ENCODE measurements at places on chromosomes 16 and 17.
A peak's percentile ranks its signal among the peaks of the same experiment; 100 is the strongest.

DNA sequence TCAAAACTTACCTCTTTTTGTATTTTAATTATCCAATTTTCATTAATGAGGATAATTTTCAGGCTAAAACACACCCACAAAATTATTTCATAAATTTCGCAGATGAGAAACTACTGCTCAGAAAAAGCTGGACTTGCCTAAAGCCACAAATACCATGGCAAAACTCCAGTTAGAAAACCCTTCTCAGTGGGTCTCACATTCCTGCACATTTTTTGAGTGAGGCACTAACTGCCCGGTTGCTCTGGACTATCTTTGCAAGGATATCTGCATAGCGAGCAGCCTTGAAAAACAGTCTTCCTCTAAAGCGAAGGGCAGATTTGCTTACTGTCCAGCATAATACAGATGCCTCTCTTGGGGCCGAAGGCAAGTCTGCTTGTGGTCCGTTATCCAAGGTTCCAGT lies 9.8 kb downstream of the MPHOSPH6 start:
- DNase-seq = no peak

DNA sequence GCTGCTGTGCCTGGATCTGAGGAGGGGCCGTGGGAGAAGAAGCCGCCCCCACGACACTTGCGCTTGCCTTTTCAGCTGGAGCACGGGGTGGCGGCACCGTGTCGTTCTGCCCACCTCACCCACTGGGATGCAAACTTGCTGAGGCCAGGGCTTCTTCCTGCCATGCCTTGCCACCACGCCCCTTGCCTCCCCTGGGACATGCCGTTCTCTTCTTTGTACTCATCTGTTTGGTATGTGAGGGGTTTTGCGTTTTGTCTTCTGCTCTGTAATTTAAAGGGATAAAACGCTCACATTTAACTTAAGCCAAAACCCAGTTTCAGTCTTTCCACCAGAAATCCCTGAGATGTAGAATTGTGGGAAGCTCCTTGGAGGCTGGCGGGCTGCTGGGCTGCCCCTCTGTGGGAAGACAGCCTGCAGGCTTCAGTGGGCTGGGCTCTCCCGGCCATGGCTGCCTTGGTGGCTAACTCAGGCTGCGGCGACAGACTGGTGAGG lies 180.2 kb downstream of the RPTOR start:
- DNase-seq = peak; percentile 35

DNA sequence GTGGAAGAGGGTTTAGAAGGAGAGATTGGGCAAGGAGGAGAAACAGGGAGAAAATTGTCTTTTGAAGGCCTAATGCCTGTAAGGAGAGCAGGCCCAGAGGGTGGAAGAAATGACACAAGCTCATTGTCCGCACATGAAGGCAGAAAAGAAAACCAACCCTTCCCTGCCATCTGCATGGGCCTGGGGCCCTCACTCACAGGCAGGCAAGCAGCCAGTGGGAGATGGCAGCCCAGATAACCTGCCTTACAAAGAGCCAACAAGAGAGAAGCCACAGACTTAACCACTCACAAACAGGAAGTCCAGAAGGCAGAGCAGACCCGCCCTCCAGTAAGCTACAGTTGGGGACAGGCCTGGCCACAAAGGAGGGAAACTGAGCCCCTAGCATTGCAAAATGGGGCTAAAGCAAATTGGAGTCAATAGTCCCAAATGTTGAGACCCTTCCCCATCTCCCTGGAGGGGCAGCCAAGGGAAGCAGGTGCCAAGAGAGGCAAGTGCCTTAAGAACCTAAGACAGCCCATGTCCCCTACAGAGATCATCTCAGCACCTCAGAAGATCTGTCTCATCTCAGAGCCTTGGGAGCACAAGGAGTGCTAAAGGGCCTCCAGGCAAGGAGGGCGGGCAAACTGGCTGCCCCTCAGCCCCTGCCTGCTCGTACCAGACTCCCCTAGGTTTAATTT lies 7.3 kb upstream of the TSPOAP1 start:
- DNase-seq = no peak

DNA sequence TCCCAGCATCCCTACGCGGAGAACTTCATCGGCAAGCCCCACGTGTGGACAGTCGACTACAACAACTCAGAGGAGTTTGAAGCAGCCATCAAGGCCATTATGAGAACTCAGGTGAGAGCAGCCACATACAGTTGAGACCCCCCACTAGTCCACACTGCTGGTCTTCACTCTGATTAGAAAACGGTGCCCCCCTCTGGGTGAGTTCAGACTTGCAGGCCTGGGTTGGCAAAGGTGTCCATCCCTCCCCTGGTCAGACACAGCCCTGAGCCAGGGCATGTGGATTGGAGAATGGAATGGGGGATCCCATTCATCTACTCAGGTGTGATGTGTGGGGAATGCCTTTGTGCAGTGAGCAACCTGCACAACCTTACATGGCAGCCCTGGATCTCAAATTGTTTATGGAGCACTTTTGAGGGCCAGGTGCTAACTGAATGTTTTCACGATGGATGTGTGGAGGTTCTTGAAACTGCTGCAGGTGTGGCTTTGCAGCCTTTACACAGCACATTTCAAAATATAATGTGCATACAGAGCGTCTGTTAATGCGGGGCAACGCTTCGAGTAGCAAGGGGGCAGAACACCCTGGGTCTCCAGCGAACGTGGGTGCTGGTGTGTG lies 72.6 kb downstream of the MGAT5B start:
- no peak for DNase-seq

GRCh38 chr16:51155199-51155607 lies 4.1 kb upstream of the SALL1 start:
- peak; percentile 16 for DNase-seq

DNA sequence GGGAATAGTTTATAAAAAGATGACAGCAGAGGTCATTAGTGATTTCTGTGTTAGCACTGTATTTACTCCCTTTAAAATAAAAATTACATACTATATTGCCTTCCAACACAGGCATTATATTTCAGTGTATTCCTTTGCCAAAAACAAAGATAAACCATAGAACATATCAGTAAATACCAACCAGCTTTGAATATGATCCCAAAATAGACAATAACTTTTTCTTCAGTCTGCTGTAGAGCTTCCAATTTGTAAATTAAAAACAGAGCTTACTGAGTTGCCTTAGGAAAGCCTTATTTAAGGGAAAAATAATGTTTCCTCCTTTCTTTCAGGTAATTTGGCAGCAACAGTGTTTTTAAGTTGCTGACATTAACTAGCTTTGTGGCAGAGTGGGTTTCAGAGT lies 352.1 kb upstream of the TBX2 start:
- DNase-seq = no peak

- no peak for DNase-seq
These were observed 9.0 kb upstream of the NKD1 start for GRCh38 chr16:50539053-50539695.

GRCh38 chr16:67200491-67200890 lies 1.6 kb downstream of the ELMO3 start:
- DNase-seq = no peak

GRCh38 chr17:27466743-27467375 lies 10.6 kb downstream of the KSR1 start:
- no peak for DNase-seq

DNA sequence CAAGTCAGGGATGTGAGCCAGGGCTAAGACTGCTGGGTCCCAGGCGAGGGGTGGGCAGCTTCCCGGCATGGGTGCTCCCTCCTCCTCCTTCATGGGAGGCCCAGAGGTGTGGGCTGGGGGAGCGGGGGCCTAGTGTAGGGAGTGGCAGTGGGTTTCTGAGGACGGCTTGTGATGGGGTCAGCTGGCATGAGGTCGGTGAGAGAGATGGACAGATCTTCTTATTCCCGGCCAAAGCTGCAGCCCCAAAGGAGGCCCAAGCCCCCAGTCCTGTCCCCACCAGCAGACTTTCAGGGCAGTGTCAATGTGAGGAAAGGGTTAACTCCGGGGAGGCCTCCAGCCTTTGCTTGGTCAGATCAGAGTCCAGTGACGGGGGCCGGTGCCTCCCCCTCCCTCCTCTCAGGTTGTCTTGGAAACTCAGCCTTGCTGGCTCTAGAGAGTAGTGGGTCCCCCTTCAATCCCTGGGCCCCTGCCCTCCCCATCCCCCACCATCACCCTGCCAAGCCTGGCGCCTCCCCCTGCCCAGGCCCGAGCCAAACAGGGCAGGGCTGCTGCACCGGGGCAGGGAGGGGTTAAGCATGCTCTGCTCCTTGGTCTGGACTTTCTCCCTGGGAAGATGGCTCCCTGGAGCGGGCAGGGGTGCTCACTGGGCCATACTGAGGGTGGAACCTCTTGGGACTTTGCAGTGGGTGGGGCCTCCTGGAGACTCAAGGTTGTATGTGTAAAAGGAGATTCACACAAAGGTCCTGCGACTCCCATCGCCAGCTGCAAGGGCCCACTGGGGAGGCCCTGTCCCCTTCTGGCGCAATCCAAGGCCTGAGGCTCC lies 12.4 kb downstream of the NAT9 start:
- no peak for DNase-seq

- no peak for DNase-seq
These were observed 14.9 kb upstream of the MRPL38 start for GRCh38 chr17:75919611-75920010.

DNA sequence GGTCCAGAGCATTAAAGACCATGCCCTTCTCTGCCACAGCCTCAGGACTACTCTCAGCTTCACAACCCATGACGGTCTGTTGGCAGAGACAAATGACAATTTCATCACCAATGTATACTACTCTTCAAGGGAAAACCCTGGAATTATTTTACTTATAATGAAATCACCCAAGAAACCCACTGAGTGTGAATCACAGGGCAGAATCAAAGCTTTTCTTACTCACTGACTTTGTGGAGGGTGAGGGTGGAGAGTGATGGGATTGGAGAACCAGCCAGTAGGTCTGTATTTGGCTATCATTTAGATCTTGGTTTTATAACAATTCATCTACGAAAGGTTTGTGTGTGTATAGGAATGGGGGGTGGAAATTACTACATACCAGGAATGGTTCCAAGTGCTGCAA lies 442.6 kb downstream of the SHISA9 start:
- DNase-seq = no peak

- DNase-seq = no peak
These were observed 701 bp downstream of the PDP2 start for GRCh38 chr16:66881014-66881417.

DNA sequence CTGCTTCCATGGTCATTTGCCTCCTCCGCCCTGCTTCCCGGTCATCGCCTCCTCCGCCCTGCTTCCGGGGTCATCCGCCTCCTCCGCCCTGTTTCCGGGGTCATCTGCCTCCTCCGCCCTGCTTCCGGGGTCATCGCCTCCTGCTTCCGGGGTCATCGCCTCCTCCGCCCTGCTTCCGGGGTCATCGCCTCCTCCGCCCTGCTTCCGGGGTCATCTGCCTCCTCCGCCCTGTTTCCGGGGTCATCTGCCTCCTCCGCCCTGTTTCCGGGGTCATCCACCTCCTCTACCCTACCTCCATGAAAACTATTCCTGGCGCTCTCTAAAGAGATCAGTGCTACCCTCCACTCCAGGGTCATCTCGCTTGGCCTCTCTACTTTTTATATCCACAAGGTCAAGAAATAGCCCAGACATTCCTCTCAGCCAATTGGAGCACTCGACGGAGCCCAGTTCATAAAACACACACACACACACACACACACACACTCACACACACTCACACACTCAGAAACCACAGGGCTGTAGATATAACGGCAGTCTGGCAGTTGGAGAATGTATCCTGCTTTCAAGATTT lies 44.8 kb downstream of the TRARG1 start:
- DNase-seq = no peak

DNA sequence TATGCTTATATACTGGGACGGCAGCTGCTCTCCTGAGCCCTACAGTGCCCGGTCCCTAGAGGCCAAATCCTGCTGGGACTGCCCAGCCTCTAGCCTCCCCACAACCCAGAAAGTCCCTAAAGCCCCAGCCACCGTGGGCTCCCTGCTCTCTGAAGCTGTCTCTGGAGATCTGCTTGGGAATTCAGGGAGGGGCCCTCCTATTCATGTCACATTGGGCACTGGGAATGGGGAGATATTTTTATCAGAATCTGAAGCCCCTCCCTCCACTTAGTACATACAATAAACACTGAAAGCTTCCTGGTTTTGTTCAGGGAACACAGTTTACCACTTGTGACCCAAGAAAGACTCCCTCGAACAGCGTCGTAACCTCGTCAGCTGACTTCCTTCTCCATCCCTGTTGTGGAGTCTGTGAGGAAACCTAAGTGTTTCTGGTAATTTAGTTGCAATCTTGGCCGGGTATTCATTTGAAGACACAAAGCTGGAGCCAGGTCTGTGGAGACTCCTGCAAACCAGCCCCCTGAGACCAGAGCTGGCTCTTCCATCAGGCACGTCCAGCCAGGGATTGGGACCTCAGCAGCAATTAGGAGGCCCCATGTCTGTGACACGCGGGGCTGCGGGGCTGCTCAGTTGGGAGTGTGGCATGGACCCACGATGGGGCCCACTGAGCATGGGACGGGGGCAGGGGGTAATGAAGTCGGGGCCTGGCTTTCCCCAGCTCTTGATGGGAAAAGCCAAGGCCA lies 38.5 kb downstream of the PGS1 start:
- DNase-seq = no peak

- no peak for DNase-seq
These were observed 3.7 kb downstream of the CMTM1 start for GRCh38 chr16:66569827-66570405.

- DNase-seq = no peak
These were observed 61.7 kb upstream of the CLEC18A start for GRCh38 chr16:69889295-69889964.

DNA sequence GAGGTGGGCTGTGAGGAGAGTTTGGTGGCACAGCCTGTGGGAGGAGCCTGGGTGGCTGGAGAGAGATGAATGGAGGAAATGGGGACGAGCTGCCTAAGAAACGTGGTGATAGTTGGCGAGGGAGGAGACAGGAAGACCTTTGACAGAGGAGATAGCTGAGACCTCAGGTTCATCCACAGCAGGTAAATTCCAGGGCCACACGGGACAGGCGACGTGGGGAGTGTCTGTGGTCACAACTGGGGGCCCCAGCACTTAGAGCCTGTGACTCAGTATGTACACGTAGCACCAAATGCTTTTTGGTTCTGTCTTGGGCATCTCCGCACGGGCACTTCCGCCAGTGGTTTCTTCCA lies 7.7 kb downstream of the MINK1 start:
- DNase-seq = no peak

DNA sequence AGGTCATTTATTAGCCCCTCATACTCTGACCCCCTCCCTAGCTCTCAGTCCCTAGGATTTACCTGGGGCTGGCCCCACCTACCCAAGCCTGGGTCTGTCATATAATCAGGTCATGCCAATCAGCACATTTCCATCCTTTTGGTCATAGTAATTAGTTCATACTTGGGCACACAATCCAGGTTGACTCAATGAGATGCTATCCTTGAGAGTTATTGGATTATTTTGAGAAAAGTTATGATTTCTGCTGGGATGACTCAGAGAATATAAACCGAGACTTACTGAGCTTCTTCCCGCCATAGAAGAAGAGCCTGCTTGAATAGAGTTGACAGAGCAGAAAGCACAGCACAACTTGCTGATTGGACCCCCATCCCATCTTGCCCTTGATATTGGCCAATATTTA lies 331.5 kb downstream of the CBLN1 start:
- no peak for DNase-seq

DNA sequence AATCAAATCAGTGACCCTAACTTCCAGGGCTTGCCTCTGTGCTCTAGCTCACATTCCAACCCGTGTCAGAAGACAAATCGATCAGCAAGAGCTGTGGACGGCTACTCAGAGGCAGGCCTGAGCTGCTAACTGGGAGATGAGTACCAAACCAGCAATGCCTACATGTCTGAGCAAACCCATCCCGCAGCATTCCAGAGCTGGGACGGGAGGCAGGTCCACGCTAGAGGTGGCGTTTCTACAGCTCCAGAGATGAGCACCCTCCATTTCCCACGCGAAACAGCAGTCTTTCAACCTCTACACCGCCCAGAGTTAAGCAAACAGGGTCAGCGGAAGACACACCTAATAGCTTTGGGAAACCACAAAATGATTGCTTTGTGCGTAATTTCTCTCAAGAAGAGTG lies 6.5 kb downstream of the NXN start:
- no peak for DNase-seq

- DNase-seq = no peak
These were observed 16.1 kb downstream of the CCR7 start for GRCh38 chr17:40548982-40549685.
